Inflammatory macrophage treated with lipopolysaccharide for 4 hours (primary cell): ENCODE measurements at places on chromosomes 7 and 10.

DNA sequence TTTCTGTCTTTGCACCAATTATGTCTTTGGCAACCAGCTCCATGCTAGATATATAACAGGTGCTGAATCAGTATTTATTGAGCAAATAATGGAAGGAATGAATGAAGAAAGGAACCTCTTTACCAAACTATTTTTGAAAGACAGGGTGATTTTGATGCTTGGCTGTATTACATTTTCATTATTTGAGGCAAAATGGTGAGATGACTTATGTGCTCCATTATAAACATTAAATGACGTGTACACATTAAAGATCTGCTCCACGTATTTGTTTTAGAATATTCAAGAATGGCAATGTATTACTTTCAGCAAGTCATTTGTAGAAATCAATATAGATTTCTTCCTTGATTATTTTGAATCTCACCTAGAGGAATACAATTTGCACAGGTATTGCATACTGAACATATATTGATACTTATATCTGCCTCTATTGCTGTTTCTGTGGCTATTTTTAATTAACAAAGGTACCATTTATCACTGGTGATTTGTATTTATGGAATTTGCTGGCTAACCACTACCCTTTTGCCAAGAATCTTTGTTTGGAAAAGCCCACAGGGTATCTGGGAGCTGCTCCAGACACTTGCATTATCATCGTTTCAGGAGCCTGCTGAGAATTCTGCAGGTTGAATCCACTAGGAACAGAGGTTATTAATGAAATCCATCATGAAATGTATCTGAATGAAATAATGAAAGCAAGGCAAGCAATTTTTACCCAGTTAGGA lies 92.2 kb downstream of the SEMA3C start:
- DNase-seq, result no peak

DNA sequence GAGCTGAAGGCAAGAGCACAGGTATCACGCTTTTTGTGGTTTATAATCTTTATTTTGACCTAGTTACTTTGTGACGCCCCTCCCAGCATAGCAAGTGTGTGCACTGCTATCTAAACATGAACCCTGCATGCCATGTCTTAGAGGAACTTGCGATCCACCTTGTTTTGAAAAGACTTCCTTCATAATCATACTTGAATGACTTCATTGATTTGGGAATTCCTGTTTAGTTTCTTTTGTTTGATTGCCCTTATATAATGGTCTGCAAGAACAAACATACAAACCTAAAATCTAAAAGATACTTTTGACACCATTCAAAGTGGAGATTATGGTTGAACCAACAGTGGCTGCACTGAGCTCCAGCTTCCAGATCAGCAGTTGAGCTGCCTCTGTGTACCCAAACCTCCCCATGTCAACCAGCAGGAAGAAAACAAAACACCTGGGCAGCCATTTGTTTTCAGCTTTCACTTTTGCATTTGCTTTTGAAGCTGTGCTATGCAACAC lies 132.6 kb downstream of the CELF2 start:
- DNase-seq, result no peak

DNA sequence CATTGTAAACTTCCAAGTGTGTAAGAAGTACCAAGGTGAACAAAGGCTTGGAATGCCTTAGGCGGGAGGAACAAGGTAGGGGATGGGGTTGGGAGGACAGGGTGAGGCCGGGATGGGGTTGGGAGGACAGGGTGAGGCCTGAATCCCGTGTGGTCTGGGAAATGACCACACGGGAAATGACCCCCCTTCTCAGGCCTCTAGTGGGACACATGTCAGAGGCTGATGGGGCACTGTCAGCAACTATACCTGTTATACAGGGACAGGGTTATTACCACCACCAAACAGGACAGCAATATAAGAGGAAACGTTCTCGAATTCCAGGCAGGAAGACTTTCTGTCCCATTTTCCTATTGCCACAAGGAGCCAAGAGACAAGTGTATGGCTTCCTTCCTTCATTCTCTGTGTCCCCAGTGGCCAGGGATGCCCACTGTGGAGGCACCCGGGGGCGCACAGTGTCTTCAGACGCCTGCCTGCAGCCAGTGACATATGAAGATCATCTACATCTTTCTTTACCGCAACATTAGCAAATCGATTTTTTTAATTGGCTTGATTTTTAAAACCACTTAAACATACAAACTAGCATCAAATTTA lies 1.3 kb downstream of the MKI67 start:
- DNase-seq, result no peak

- DNase-seq, result peak; percentile 51
These were observed 105.2 kb downstream of the NEURL1 start for GRCh38 chr10:103598654-103599115.

DNA sequence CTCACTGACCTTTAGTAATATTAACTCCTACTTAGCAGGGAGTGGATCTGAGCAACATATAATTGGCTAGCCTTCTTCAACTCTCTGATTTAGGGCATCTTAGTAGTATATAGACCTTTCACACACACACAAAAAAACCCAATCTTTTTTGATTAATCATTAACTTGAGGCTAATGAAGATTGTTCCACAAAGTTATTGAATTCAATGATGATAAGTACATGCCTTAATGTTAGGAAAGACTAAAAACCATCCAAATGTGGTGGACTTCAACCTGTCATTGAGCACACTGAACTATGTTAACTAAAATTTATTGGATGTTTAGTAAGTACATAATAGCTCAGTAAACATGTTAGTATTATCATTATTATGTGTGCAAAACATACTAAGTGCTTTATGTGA lies 179.4 kb upstream of the SLC25A13 start:
- DNase-seq, result no peak

- no peak for DNase-seq
These were observed 12.3 kb upstream of the DLD start for GRCh38 chr7:107878636-107879035.

DNA sequence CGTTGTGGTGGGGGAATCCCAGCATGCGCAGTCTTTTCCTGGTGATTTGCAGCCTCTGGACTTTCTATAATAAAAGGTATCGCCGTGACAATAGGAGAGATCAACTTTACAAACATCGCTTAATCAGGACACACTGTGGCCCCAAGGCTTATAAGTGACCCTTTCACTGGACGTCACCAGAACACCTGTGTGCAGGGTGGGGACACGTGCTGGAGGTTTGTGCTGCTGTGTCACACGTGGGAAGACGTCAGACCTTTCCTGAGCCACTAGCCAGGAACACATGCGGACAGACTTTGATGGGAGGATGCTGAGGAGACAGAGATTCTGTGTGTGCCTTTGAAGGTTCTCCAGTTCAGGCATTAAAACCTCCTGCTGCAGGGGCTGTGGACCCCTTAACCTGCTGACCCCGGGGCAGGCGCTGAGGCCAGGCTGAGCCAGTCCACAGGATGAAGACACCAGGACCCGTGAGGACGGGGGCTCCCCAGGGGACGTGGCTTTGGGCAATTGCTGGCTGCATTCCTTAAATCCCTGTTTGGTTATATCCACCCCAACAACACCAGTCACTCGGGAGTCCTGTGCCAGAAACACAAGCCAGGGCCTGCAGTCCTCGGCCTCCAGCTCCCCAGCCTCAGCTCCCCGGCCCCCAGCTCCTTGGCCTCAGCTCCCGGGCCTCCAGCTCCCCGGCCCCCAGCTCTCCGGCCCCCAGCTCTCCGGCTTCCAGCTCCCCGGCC lies 183.4 kb downstream of the PTPRN2 start:
- no peak for DNase-seq

DNA sequence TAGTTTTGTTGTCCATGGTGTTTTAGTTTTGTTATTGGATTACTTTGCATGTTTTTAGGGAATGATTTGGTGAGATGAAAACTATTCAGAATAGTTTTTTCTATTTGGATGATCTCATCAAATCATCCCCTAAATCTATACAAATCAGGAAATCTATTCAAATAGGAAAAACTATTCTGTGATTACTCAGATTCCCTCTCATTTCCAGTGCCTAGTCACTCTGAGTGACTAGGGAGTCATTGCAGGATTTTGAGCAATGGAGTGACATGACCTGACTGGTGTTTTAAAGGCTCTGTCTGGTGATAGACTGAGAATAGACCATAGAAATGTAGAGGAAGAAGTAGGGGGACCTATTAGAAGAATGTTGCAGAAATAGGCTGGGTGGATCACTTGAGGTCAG lies 72.4 kb downstream of the TPST1 start:
- DNase-seq, result no peak

DNA sequence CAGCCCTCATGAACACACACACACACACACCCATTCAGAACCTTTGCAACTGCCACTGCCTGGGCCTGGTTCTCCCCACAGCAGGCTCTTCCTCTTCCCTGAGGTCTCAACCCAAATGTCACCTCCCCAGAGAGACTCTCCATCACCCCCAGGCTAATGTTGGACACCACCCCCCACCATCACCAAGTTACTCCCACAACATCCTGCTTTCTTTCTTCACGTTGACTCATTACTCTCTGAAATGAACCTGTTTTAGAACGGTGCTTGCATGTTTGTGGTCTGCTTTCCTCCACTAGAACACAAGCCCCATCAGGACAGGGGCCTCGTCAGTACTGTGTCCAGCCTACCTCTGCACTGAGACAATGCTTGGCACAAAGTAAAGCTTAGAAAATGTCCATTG lies 16.0 kb downstream of the AFAP1L2 start:
- DNase-seq, result no peak

DNA sequence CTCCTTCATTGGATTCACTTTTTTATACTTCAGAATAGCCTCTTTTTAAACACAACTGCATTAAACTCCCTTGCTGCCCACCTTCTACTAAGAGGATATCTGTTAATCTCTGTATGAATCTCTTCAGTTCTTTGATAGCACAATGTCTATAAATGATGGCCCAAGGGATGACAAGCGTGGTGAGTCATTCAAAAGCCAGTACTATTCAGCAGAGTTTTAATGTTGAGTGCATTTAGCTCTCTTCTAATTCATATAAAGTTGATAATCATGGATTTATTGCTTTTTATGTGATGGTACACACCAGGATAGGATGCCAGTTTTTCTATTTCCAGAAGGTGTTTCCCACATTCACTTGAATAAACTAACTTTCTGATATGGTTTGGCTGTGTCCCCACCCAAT lies 57.4 kb upstream of the HECTD2 start:
- DNase-seq, result no peak

- DNase-seq, result no peak
These were observed 21.2 kb upstream of the SLC35B4 start for GRCh38 chr7:134337980-134338379.

GRCh38 chr7:105036217-105037168 lies 22.5 kb downstream of the KMT2E start:
- DNase-seq, result no peak

- DNase-seq, result no peak
These were observed 70.6 kb upstream of the MAGI2 start for GRCh38 chr7:79524048-79524447.

GRCh38 chr10:130817046-130817624 lies 494.4 kb downstream of the TCERG1L start:
- DNase-seq, result no peak

GRCh38 chr7:91140982-91141381 lies 123.3 kb upstream of the FZD1 start:
- peak; percentile 65 for DNase-seq

GRCh38 chr7:17521437-17521836 lies 223.0 kb downstream of the AHR start:
- peak; percentile 35 for DNase-seq

- no peak for DNase-seq
These were observed 116.8 kb downstream of the PDE1C start for GRCh38 chr7:31953432-31953831.

DNA sequence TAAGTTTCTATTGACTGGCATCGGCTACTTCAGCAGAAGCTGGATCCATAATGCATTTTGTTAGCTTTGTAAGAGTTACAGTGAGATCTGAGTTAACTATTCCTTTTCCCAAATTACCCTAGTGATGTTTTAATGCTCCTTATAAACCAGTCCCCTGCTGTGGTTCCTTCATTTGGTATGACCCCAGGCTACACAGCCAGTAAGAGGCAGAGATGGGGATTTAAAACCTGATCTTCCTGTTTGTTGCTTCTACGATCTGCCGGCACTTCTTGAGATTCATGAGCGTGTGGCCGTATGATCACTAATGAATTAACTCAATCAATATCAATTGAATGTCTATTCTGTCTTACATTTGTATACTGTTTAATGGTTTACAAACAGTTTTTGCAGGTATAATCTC lies 86.1 kb downstream of the CACNB2 start:
- DNase-seq, result no peak

- DNase-seq, result no peak
These were observed 60.7 kb downstream of the CSTF2T start for GRCh38 chr10:51638737-51639136.

DNA sequence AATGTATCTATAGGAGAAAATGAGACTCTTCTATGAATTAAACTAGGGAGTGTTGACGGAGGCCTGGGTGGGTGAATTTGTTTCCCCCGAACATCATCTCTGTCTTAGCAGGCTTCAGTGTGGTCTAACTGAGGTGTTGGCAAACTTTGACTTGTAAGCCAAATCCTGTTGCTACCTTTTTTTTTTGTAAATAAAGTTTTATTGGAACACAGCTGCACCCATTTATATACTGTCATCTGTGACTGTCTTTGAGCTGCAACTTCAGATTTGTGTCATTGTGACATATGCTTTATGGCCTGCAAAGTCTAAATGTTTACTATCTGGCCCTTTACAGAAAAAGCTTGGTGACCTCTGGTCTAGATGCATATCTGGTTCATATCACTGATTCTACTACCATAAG lies 455.9 kb downstream of the LRMDA start:
- no peak for DNase-seq

- no peak for DNase-seq
These were observed 52.4 kb upstream of the ADRB1 start for GRCh38 chr10:113991091-113991860.

DNA sequence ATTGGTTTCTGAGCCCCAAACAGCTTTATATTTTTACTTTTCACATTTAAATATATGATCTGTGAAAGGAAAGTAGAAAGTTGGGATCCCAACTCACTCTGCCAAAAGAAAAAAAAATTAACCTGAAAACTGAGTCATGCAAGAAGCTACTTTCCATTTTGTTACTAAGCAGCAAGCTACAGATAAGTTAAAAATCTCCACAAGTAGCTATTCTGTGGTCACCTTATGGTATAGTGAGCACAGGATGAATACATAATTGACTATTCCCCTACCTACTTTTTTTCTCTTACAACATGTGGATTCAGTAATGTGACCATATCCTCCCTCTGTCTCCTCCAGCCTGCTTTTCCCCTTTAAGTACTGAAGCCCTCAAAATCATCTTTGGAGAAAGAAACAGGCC lies 30.3 kb upstream of the CREB3L2 start:
- peak; percentile 3 for DNase-seq

- no peak for DNase-seq
These were observed 4.2 kb downstream of the KIFBP start for GRCh38 chr10:68992636-68993440.

- DNase-seq, result no peak
These were observed 154.1 kb downstream of the C10orf105 start for GRCh38 chr10:71565284-71566000.

- DNase-seq, result no peak
These were observed 379.6 kb downstream of the ARL4A start for GRCh38 chr7:13067036-13067435.

- DNase-seq, result peak; percentile 53
These were observed 77.9 kb downstream of the SNX10 start for GRCh38 chr7:26369593-26369992.

- DNase-seq, result no peak
These were observed 302.0 kb upstream of the CHRM2 start for GRCh38 chr7:136566491-136566890.

- DNase-seq, result peak; percentile 89
These were observed at the start of gene SERPINE1 for GRCh38 chr7:101126651-101127459. SERPINE1 (plus strand) TSS chr7:101127104; CDS start chr7:101128394, 1,290 bp downstream.

- DNase-seq, result no peak
These were observed 539.5 kb upstream of the FZD8 start for GRCh38 chr10:36181426-36182178.
